ENCODE measurements at places on chromosomes 13 and 19.

GRCh38 chr19:44845612-44846454 lies at the start of gene NECTIN2:
Gene NECTIN2, plus strand, starts transcription at chr19:44846297. Its CDS starts 229 bp downstream, at chr19:44846526.
- peak; percentile 68 for DNase-seq

- DNase-seq = no peak
Measured at GRCh38 chr13:97921176-97921816, 32.2 kb upstream of the IPO5 start.

- DNase-seq = no peak
Measured at GRCh38 chr13:49314344-49314882, 66.7 kb downstream of the CDADC1 start.

DNA sequence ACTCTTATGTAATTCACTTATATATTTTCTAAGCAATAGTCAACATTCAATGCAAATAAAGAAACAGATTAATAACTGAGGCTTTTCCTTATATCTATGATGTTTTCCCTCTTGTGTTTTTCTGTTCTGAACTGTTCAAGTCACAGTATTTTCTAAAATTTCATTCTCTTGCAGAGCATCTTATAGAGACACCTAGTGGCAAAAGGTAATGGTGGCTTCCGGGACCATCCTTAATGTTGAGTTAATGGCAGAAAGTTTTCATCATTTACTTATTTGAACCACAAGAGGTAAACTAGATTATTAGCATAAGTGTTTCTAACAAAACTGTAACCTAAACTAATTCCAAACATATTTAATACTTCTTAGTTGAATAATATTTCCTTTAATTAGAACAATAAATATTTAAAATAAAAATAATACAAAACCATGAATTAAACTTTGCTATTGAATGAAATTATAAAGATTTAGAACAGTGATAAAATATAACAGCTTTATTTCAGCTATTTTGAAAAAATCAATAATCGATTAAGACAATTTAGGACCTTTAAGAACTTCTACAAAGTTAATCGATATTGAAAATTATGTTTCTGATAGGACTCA lies 1.7 kb upstream of the SLITRK5 start:
- DNase-seq = no peak

DNA sequence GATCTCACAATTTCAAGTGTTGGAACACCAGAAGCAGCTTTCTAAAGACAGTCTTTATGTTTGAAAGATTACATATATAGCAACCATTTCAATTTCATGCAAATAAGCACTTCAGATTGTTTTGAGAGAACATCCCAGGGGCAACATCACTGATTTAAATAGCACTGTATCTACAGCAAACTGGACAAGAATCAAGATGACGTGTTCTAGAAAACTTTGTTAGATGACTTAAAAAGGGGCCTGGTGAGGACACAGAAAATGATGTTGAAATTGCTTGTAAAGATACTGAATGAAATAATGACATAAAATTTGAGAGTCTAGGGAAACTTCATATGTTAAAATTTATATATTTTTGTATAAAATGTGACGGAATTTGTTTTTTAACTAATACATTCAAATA lies 277.1 kb downstream of the KLF12 start:
- no peak for DNase-seq

All from activated T-helper 9 cell treated with anti-CD3 and anti-CD28 coated beads, Interleukin-2, amount 50 U/mL, for 16 hours (primary cell).